Effector CD4-positive, alpha-beta T cell (primary cell): ENCODE measurements at places on chromosomes 4 and X.

DNA sequence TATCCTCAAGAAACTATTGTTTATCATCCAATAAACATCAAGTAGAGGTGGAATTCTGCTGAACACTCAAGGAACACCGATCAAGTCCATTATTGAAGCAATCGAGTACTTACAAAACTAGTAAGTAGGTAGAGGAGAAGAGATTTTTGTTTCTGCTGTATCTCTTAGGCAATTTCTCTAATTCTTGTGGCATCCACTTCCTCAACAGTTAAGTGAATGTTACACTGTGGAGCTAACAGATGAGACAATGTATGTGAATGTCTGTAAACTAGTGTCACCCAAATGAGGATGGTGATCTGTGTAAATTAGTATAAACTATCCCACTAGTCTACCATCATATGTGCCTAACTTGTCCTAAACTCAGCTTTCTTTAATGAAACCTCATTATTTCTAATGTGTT is 261.6 kb downstream of the ARHGAP24 start:
- no peak for DNase-seq

DNA sequence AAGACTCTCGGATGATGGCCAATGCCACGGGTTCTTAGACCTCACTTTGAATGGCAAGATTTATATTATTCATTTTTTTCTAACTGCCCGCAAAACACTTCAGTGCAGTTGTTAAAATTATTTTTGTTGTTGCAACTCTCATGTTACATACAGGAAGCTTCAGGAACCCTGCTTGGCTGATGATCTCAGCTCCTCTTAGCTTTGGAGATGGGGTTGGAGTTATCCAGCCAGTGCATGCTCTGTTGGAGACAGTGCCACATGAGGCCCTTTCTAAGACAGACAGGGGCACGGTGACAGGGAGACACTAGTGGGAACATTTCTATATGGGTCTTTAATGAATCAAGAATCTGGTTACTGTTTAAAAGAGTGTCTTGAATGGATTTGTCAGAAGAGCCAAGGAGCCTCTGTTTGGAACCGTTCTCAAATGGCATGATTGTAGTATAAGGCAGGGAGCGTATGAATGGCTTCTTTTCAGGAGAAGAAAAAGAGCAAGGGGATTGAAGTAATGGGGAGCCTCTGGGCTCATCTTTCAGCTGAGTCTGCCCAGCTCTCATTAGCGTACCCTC is 61.9 kb upstream of the ENPP6 start:
- DNase-seq: no peak

DNA sequence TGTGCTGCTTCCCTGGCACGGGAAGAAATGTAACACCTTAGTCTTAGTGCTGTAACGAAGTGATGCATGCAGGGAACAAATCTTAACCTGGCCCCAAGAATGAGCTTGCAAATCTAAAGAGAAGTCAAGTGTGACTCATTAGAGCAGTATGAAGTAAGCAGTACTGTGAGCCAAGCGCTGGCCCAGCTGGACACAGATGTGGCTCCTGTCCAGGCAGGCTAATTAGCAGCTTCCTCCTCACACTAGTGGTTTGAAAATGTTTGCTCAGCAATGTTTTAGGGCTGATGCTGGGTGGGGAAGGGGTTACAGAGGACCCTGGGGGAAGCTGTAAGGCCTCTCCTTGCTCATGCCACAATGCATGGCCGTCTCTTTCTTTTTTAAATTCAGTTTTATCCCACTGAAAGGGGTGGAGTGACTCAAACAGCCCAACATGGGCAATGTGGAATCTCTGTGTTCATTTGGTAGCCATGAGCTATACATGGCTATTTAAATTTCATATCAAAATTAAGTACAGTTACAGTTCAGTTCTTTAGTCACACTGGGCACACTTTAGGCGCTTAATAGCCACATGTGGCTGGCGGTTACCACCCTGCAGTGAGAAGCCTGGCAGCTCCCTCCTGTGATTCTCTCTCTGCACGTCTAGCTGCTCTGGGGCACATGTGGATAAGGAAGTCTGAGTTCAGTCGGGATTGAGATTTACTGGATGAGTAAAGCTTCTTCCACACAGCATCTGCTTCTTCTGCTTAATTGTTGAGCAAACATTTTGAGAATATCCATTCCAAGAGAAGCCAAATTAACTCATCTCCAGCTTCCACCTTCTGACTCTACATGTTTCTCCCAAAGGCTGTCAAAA is 48.8 kb downstream of the MAP7D2 start:
- no peak for DNase-seq

- no peak for DNase-seq
Measured at GRCh38 chr4:113423631-113424030, 337.9 kb downstream of the CAMK2D start.

GRCh38 chr4:112748352-112748878 is 111.5 kb downstream of the LARP7 start:
- DNase-seq: no peak

- DNase-seq: no peak
Measured at GRCh38 chrX:39157796-39158195, 356.5 kb downstream of the MID1IP1 start.

DNA sequence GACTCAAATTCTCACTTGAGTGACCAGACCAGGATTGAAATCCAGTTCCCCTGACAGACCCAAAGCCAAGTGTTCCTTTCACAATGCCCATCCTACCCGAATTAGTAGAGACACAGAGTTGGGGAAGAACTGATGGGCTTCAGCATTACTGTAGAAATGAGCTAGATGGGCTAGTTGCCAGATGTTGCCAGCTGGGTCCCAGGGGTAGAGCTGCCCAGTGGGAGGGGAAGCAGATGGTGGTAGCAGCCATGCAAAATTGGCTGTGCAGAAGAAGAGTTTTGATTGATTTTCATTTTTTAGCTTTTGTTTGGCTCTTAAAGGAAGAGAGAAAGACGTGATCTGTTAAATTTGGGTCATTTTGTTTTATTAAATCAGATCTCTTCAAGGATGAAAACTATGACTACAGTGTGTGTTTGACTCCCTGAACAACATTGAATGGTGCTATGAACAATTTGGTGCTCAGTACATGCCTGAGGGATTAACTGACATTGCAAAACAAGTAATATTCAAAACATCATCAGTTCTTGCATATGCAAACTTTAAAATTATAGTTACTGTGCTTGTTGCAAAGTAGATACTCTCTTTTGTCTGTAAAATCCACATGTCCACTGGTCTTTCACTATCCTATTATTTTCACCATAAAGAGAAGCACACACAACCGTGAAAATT is 86.0 kb downstream of the PARM1 start:
- no peak for DNase-seq

- DNase-seq: no peak
Measured at GRCh38 chrX:73647212-73647611, 84.2 kb downstream of the CHIC1 start.

- DNase-seq: no peak
Measured at GRCh38 chr4:77959566-77960338, 97.1 kb downstream of the MRPL1 start.

- no peak for DNase-seq
Measured at GRCh38 chr4:144557404-144557803, 88.6 kb upstream of the HHIP start.

DNA sequence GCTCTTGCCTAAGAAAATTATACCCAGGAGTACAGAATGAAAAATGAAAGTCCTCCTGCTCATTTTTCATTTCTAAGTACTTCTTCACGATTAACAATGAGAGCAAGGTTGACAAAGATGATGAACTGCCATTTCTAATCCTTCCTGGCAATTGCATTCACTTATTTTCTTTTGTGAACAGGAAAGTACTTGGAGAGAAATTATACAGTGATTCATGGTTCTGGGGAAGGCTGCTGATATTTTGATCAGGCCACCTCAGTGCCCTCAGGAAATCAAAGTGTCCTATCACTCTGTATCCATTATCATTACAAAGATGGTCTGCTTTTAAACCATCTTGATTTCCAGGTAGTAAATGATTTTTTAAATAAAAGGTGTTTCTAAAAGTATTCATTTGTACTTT is 467.5 kb downstream of the PACRGL start:
- DNase-seq: no peak

DNA sequence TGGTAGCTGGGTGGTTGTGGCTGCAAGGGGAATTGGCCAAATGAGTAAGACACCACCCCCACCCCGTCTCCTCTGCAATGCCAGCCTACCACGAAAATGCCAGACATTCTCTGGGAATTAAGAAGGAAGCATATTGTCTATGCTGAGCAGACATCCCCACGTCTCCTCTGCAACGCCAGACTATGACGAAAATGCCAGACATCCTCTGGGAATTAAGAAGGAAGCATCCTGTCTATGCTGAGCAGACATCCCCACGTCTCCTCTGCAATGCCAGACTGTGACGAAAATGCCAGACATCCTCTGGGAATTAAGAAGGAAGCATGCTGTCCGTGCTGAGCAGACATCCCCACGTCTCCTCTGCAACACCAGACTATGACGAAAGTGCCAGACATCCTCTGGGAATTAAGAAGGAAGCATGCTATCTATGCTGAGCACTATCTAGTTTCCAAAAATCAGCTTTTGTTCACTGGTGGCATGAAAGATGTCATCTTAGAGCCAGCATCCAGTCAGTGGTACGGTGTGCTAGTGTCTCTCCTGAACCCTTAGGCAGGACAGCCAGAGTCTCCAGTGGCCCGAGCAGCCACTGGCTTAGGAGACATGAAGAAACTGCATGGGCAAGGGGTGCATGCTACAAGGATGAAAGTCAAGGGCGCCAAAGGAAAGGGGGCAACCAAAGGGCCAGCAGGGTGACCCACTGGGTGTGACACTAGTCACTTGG is 339.8 kb upstream of the FRG1 start:
- DNase-seq: no peak

GRCh38 chr4:18608908-18609533 is 587.5 kb upstream of the LCORL start:
- no peak for DNase-seq

DNA sequence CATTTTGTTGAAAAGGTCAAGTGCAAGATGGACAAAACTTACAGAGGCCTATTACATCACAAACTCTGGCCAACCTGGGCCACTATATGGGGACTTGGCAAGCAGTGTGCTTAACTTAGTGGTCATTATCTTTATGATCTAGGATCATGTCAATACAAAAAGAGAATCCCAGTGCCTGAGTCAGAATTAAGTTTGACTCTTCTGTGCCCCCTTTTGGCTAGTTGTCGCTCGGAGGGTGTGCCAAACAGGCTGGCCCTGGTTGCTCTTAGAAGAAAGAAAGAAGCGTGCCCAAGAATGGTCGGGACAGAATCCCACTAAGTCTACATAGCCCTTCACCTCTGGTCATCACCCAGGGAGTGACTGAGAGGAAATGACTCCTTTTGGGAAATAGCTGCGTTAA is 100.1 kb downstream of the EIF4E start:
- no peak for DNase-seq

DNA sequence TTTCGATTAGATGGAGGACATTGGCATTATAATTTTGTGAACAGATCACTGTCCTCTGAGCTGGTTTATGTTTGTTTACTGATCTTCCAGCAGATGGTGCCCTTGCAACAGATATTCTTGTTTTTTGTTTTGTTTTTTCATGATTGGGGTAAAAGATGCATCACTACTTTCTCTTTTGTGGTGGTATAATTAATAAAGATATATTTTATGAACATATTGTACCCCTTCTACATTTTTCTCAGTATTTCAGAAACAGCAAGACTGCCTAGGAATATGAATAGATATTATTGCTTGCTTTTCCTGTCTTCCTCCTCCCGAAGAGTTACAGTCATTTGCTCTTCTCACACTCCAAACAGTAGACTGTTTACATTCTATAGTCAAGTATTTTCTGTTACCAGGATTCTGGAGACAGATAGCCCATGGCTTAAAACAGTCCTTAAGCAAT is 905.2 kb downstream of the TRAM1L1 start:
- no peak for DNase-seq

DNA sequence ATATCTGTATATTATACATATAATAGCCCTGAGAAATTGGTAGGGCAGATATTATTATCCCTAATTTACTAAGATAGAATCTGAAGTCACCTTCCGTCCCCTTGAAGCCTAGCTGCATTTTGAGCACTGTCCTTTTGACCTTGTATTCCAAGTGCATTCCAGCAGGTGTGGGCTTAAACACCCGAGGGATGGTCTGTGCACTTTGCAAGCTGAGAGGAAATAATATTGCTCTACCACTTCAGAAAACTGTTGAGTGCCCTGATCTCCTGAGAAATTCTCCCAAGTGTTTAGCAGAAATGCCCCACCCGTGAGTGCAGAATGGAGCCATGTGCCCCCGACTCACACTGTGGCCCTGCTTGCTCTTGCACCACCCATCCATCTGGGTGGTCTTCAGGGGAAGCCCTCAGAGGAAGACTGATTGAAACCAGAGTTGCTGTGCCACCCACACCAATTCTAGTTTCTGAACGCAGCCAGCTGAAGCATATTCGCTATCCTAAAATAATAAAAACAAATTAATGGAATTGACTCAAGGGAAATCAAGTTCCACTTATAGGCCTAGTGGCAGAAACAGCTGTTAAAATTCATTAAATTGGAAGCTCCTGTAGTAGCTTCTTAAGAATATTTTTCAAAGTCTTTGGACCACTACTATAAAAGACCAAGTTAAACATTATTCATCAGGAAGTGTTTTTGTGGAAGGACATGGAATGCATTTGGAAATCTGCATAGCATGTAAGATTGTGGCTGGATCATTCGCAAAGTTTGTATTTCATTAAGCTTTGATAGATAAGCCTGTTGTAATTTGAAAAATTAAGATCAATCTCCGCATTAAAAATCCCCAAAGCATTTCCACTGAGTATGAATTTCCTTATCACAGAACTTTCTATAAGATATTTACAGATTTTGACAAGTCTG is 41.3 kb upstream of the PRKG2 start:
- DNase-seq: no peak

- DNase-seq: no peak
Measured at GRCh38 chr4:61782133-61782532, 582.0 kb downstream of the ADGRL3 start.

DNA sequence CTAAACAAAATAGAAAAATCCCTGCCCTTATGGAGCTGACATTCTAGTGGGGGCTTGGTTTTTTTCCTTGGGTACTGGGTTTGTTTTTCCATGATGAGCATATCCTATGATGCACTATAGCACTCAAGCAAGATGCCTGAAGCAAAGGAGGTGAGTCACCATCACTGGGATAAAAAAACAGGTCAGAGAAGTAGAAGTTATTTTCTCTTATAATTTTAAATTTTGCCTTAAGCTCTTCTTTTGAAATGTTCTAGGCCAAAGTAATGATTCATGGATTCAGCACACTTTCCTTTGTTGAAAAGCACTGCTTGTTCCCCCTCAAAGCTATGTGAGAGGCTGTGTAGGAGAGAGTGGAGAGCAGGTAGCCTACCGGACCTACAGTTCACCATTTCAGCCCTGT is 15.2 kb upstream of the CXCL2 start:
- no peak for DNase-seq

- no peak for DNase-seq
Measured at GRCh38 chr4:957581-958313, 15.6 kb downstream of the DGKQ start.

DNA sequence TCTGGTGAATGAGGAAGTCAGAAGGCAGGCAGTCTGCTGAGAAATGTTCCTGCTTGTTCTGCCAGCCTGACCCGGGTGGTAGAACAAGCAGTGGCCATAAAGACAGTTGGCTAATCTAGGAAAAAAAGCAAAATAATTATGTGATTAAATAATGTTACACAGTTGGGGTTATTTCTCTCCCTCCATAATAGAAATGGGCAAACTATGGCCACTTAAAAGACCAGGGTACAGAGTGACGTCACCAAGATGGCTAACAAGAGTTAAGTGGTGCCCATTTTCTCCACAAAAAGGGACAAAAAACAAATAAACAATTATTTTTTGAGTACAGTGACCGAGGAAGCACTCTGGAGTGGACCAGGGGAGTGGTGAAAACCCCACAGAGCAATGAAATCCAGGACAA is 16.1 kb upstream of the SPANXD start:
- DNase-seq: no peak
